HAP-1 (cell line): ENCODE measurements at places on chromosomes 7 and 10.

GRCh38 chr10:51888263-51888662 lies 188.9 kb upstream of the CSTF2T start:
- no peak for DNase-seq

DNA sequence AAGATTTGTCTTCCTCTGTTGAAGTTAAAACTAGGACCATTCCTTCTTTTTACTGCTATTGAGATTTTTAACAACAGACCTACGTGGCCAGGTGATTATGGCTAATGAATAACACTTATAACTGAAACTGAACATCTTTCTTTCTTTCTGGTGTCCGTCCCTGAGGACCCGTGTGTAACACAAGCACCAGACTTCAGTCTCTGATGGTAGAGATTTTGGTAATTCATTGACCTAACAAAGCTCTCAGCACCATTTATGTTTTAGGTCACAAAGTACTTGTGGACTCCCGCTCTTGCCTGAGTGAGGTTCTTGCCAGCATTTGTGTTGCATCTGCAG lies 40.4 kb upstream of the TMEM229A start:
- DNase-seq: no peak

DNA sequence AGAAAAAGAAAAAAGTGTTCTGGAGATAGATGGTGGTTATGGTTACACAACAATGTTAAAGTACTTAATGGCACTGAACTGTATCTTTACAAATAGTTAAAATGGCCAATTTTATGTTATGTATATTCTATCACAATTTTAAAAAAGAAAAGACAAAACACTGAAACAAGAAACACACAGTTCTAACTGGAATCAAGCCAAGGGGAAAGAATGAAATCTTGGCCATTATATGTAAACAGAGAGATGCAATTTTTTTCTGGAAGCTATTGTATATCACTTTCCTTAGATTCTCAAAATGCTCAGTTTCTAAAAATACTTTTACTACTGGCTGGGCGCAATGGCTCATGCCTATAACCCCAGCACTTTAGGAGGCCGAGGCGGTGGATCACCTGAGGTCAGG lies 4.1 kb downstream of the COA1 start:
- no peak for DNase-seq

GRCh38 chr7:48611993-48612392 lies 312.4 kb upstream of the CDC14C start:
- no peak for DNase-seq

DNA sequence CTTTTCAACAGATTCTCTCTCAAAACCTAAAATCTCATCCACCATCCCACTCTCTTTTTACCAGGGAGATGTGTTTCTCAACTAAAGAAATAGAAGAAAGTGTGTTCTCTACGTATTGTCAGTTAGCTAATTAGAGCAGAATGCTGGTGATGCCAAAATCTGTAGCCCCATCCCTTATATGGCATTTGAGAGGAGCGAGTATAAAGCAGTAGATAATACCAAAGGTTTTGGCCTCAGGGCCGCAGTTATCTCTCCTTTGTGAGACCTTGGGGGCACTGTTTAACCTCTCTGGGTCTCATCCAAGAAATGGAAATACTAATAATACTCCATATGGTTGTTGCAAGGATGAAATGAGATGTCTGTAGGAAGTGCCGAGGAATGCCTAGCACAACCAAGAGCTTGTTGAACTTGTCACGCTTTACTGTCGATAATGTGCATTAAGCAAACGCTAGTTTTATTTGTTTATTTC lies 456 bp upstream of the DLD start:
- no peak for DNase-seq

DNA sequence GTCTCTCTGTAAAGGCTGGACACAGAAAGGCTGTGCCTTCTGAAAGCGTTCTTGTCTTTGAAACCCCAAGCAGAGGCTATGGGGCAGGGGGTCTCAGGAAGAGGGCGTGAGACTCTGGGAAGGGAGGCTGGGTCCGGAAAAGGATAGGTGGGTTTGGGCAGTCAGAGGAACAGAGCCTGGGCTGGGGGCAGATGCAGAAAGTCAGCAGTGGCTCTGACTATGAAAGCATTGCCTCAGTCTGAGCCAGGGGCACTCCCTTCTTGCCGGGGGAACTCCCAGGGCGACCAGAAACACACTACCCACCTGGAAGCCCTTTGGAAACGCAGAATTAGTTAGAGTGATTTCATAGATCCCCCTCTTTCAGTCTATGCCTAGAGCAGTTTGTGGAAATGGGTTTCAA lies 72.0 kb downstream of the VWA2 start:
- no peak for DNase-seq

- DNase-seq: peak; percentile 63
Measured at GRCh38 chr10:69051710-69052487, 36.0 kb upstream of the SRGN start.

DNA sequence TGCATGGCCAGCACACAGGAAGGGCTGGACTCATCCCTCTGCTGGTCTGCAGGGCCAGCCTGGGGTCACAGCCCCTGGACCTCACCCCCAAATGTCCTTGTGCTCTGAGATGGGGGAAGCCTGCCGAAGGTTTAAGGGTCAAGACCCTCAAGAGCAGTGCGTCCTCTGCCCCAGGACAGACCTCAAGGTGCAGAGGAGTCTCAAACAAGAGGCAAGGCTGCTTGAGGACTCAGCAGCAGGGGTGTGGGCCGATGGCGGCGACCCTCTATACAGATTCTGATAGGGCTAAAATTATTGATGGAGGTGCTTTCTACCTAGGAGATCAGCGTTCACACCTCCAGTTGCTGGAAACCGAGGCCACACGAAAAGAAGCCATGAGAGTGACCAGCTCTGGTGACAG lies 80.7 kb downstream of the ZRANB1 start:
- DNase-seq: no peak

DNA sequence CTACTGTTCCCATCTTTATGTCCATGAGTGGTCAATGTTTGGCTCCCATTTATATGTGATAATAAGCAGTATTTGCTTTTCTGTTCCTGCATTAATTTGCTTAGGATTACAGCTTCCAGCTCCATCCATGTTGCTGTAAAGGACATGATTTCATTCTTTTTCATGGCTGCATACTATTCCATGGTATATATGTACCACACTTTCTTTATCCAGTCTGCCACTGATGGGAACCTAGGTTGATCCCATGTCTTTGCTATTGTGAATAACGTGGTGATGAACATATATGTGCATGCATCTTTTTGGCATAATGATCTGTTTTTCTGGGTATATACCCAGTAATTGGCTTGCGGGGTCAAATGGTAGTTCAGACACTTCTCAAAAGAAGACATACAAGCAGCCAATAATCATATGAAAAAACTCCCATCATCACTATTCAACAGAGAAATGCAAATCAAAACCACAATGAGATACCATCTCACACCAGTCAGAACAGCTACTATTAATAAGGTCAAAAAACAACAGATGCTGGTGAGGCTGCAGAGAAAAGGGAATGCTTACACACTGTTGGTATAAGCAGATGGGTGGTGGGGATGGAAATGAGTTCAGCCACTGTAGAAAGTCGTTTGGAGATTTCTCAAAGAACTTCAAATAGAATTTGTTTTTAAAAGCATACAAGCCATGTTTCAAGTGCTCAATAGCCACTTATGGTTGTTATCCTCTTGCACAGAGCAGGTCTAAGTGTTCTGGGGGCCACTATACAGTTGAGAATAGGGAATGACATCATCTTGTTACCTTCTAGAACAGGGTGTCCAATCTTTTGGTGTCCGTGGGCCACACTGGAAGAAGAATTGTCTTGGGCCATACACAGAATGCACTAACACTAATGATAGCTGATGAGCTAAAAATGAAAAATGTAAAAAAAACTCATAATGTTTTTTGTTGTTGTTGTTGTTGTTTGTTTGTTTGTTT lies 23.2 kb upstream of the SDK1 start:
- DNase-seq: no peak

GRCh38 chr10:64369885-64370773 lies 848.9 kb downstream of the REEP3 start:
- no peak for DNase-seq

DNA sequence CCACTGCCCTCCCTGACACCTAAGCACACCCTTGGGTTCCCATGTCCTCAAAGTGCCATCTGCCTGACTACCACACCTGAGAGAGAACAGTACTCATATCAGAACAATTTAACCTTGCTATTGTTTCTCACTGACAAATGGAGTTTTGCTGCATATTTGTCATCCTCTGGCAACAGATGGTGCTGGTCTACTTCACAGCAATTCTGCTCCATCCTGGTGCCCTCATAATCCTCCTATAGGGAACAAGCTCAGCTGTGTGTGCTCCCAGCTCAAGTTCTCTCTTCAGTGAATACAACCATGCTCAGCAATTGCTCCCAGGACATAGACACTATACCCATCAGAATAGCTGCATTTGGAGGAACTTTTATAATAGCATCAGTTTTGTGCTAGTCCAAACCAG lies 32.8 kb upstream of the ITGB1 start:
- DNase-seq: no peak

DNA sequence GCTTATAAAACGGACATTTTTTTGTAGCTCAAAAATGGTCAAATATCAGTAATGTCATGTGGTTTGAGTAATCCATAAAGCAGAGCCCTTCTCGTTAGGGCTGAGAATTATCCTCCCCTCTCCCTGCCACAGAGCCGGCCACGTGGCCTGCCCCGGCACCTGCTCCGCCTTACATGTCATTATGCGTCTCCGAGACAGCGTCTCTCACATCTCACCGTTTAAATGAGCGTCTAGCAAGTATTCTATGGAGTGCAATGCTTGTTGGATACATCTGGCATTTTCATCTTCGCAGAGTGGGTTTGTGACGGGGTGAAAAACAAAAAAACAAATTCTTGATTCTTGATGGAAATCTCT lies 86.1 kb downstream of the CUX1 start:
- DNase-seq: no peak

DNA sequence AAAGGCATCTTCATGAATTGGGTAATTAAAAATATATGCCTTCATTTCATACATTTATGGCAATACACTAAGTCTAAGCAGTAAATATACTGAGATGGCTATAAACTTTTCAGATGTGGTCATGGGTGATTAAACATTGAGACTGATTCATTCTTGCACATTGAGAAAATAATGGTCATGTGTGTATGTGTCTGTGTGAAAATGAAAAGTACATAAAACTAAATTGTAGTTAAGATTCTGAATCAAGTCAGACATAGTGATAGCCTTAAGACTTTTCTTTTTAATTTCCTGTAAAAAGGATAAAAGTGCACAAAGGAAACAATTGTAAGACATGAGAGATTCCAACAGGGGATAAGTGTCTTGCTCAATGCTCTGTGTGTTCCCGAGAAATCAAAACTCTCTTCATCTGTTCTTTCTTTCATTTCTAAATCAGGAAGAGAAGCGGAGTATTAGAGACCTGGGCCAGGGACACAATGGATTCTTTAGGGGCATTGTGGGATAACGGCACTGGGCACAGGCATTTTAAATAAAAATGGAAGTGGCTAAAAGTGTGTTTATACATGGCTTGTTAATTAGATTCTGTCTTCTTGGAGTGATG lies 69.8 kb upstream of the AGR3 start:
- DNase-seq: no peak
